ENCODE measurements at places on chromosomes 7 and 10.

DNA sequence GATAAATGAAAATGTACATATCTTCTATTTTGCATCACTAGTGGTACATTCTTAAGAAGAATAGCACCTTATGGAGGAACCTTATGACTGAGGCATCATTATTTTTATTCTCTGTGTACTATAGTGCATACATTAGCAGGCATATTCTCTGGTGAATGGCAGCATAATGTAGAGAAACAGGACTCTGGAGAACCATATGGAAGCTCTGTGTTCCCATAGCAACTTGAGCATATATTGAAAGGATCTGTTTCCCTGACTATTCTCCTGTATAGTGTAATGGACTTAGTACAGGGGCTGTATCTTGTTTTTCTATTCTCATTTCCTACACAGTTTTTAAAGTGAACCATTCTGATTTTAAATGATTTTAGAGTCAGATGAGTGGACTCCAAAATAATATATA is 128.4 kb upstream of the SMIM30 start:
- DNase-seq = no peak
- H3K4me3 ChIP-seq = no peak overlapping the region
- no peaks in the 10 kb centered on the region for H3K27me3 ChIP-seq
- no peaks in the 10 kb centered on the region for H3K4me1 ChIP-seq
- no peaks in the 10 kb centered on the region for H3K36me3 ChIP-seq

- no peaks in the 10 kb centered on the region for H3K4me1 ChIP-seq
- no peak overlapping the region for H3K27ac ChIP-seq
- DNase-seq = no peak
- no peaks in the 10 kb centered on the region for H3K27me3 ChIP-seq
Measured at GRCh38 chr10:91513598-91514424, 103.7 kb downstream of the HECTD2 start.

DNA sequence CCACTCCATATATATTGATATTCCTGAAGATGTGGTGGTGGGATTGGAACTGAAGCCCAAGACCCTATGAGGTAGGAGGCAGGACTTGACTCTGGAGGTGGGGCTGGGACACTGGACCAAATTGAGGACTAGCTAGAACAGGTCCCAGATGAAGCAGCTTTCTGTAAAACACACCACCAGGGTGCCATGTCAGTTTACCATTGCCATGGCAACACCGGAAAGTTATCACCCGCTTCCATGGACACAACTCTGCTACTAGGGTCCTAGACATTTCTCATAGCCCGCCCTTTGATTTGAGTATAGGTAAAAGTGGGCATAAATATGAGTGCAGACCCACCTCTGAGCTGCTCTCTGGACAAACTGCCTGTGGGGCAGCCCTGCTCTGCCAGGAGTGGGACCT is 490.5 kb upstream of the PFKP start:
- H3K27me3 ChIP-seq = no peaks in the 10 kb centered on the region
- DNase-seq = peak; percentile 25
- H3K4me3 ChIP-seq = no peak overlapping the region
- H3K36me3 ChIP-seq = no peaks in the 10 kb centered on the region
- no peak overlapping the region for H3K27ac ChIP-seq

DNA sequence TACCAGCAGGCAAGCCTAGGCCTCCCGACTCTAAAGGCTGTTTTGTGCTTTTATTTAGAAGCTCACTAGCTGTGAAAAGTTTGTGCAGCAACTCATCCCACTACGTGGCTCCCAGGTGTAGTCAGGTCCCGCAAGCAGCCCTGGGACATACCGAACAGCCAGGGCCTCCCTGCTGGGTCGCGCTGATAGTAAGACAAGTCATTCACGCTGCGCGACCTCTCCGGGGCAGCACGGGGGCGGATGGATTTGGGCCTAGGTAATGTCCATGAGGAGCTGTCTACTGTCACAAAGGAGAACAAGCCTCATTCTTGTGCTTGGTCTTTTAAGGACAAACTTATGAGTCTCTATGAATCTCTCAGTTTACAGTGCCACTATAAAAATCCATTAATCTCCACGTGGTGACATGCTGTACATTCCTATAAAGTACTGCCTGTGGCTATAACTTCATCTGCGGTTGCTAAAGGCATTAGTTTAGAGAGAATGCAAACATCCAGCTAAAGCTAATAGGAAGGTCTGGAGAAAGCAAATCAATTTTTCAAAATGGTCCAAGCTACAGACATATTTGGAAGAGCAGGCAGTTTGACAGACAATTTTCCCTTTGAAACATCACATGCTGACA is 546.8 kb downstream of the PHTF2 start:
- H3K27ac ChIP-seq = no peak overlapping the region
- no peaks in the 10 kb centered on the region for H3K27me3 ChIP-seq
- no peaks in the 10 kb centered on the region for H3K4me1 ChIP-seq
- no peak for DNase-seq
- no peaks in the 10 kb centered on the region for H3K36me3 ChIP-seq

DNA sequence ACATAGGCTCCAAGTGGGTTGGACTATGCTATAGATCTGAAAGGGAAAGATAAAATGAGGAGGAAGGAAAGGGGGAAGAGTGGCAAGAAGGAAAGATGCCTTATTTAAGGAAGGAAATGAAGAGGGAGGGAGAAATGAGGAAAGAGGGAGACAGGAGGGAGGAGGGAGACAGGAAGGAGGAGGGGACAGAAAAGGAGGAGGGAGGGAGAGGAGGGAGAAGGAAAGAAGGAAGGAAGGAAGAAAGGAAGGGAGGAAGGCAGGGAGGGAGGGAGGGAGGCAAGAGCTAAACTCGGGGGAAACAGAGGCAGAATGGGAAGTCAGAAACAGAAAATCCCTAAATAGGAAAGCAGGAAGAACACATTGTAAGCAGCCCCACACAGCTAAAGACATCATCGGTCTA is 67.4 kb downstream of the KIAA1549 start:
- no peaks in the 10 kb centered on the region for H3K36me3 ChIP-seq
- no peak overlapping the region for H3K4me3 ChIP-seq
- H3K27ac ChIP-seq = no peak overlapping the region
- no peaks in the 10 kb centered on the region for H3K4me1 ChIP-seq
- DNase-seq = no peak
- H3K27me3 ChIP-seq = no peaks in the 10 kb centered on the region

GRCh38 chr10:73865459-73866442 is 8.6 kb downstream of the CAMK2G start:
- no peak overlapping the region for H3K4me3 ChIP-seq
- no peaks in the 10 kb centered on the region for H3K27me3 ChIP-seq
- no peak overlapping the region for H3K27ac ChIP-seq

- DNase-seq = no peak
- peaks cover 2% of the 10 kb centered on the region for H3K4me1 ChIP-seq
- no peaks in the 10 kb centered on the region for H3K36me3 ChIP-seq
- H3K27me3 ChIP-seq = no peaks in the 10 kb centered on the region
- H3K27ac ChIP-seq = no peak overlapping the region
- no peak overlapping the region for H3K4me3 ChIP-seq
Measured at GRCh38 chr10:119292968-119293760, 85.8 kb downstream of the GRK5 start.

- peaks cover 2% of the 10 kb centered on the region for H3K4me1 ChIP-seq
- DNase-seq = no peak
- no peak overlapping the region for H3K27ac ChIP-seq
- no peaks in the 10 kb centered on the region for H3K36me3 ChIP-seq
Measured at GRCh38 chr7:25671111-25671510, 442.8 kb upstream of the NPVF start.

DNA sequence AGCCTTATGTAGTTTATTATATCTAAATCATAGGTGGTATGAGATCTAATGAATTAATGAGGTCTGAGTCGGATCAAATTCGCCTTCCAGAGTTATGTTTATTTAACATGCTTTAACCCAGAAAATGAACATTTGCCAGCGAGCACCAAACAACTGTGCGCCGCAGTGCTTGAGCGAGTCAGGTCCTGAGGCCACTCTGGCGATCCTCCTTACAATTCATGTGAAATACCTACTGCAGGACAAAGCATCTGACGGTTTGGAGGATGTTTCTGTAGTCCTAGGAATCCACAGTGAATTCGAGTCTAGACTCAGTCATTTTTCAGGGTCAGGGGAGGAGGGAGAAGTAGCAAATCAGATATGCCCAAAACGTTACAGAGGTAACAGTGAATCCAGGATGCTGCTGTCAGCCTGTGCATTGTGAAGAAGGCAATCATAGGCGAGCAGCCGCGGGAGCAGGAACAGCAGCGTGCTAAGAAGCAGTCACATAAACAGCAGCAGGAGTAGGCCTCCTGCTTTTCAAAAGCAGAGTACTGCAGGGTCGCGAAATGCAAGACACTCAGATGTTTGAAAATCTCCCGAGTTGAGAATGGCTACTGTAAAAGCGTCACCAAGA is 120.2 kb downstream of the CACNB2 start:
- no peak overlapping the region for H3K27ac ChIP-seq
- H3K4me1 ChIP-seq = peaks cover 4% of the 10 kb centered on the region
- no peaks in the 10 kb centered on the region for H3K36me3 ChIP-seq
- DNase-seq = peak; percentile 14
- no peak overlapping the region for H3K4me3 ChIP-seq

- H3K27me3 ChIP-seq = no peaks in the 10 kb centered on the region
- DNase-seq = no peak
- H3K27ac ChIP-seq = no peak overlapping the region
Measured at GRCh38 chr7:37765872-37766525, 82.4 kb upstream of the NME8 start.

DNA sequence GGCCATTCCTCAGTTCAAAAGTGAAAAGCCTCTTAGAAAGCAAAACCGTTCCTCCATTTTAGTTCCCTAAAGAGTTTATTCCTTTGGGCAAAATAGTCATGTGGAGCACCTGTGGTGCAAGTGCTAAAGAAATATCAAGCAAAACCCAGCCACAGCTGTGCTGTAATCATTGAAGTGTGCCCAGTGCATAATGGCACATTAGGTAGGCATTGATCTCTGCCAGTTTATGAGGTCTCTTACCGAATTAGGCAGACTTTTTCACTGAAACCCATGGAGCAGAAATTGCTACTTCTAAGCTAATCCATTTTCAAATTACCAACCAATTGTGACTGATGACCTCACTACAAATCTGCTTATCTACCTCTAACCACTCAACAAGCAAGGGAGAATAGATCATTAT is 97.2 kb upstream of the SEMA3A start:
- H3K4me1 ChIP-seq = peaks cover 2% of the 10 kb centered on the region
- peak; percentile 34 for DNase-seq
- H3K27ac ChIP-seq = no peak overlapping the region
- no peak overlapping the region for H3K4me3 ChIP-seq
- H3K27me3 ChIP-seq = no peaks in the 10 kb centered on the region

DNA sequence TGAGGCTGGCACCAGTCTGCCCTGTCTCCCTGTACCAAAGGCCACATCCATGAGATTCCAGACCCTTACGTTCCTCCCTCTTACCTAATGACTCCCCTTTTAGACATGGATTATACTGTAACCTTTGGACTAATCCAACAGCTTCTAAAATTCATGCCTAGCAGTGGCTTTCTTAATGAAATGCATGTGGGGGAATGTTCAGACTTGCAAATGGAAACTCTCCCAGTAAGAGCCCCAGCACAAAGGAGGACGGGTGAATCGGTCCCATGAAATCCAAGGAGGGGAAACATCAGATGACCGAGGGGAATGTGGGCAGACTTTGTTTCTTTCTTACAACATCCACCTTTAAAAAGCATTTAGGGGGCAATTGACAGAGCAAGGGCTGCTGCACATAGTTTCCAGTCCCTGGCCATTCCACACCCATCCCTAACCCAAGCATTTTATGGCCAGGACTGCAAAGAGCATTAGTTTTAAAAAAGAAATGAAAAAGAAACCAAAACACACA is 71.5 kb downstream of the COL13A1 start:
- no peak overlapping the region for H3K4me3 ChIP-seq
- H3K27ac ChIP-seq = no peak overlapping the region
- H3K36me3 ChIP-seq = no peaks in the 10 kb centered on the region

- no peaks in the 10 kb centered on the region for H3K36me3 ChIP-seq
- no peak overlapping the region for H3K4me3 ChIP-seq
- H3K27ac ChIP-seq = peak overlapping the region; percentile 23
- H3K4me1 ChIP-seq = peaks cover 6% of the 10 kb centered on the region
Measured at GRCh38 chr10:86855513-86855912, 99.1 kb downstream of the BMPR1A start.

- no peak overlapping the region for H3K27ac ChIP-seq
- no peak overlapping the region for H3K4me3 ChIP-seq
- H3K36me3 ChIP-seq = peaks cover 6% of the 10 kb centered on the region
- H3K4me1 ChIP-seq = no peaks in the 10 kb centered on the region
- DNase-seq = peak; percentile 95
Measured at GRCh38 chr7:73701357-73701995, 18.0 kb downstream of the STX1A start.

- no peak overlapping the region for H3K4me3 ChIP-seq
- H3K27me3 ChIP-seq = no peaks in the 10 kb centered on the region
- no peaks in the 10 kb centered on the region for H3K4me1 ChIP-seq
- no peak for DNase-seq
- no peak overlapping the region for H3K27ac ChIP-seq
- H3K36me3 ChIP-seq = no peaks in the 10 kb centered on the region
Measured at GRCh38 chr7:68146983-68147382, 1150.3 kb downstream of the TYW1 start.

DNA sequence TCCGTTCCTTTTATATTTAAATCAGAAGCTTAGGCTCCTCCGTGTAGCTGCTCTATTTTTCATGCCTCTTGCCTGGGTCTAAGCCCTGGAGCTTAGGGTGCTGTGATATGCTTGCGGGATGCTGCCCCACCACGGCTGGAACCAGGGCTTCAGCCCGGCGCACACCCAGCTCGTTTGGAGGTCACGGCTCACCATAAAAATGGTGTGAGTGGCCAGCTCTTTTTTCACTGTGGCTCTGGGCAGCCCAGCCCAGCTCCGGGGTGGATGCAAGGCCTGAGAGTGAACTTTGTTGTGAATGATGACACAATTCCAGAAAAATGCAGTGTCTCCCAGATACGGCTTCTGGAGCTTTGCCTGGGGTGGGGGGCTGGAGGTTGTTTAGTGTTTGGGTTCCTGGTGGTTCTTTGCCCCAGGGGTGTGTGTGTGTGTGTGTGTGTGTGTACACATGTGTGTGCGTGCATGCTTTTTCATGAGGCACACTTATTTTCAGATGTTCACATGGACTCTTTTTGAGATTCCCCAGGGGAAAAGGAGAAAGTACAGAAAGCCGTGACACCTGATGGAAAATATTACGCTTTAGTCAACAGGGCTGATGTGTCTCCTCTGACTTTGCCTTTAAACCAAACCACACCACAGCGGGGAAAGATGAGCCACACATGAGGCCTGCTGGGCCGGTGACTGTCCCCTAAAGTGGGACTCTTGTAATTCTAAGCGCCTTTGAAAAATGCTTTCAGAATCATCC is 46.2 kb downstream of the GRK5 start:
- H3K4me1 ChIP-seq = peaks cover 10% of the 10 kb centered on the region
- H3K27ac ChIP-seq = peak overlapping the region; percentile 34
- peak; percentile 91 for DNase-seq
- H3K36me3 ChIP-seq = no peaks in the 10 kb centered on the region
- no peak overlapping the region for H3K4me3 ChIP-seq

GRCh38 chr7:30764030-30764975 is 6.9 kb upstream of the MINDY4 start:
- no peaks in the 10 kb centered on the region for H3K36me3 ChIP-seq
- H3K27ac ChIP-seq = no peak overlapping the region
- H3K4me3 ChIP-seq = no peak overlapping the region
- H3K27me3 ChIP-seq = no peaks in the 10 kb centered on the region
- peaks cover 7% of the 10 kb centered on the region for H3K4me1 ChIP-seq
- DNase-seq = no peak
